ENCODE measurements at places on chromosomes 7 and 10. TPM values are rescaled to one million over a fixed set of nuclear protein-coding genes. Genes with fewer than 3 reads are reported as not detected.

GPR26 gene
- not detected for polyA plus RNA-seq

UBTD1 gene
- polyA plus RNA-seq: 26.1 TPM

OR2A12 gene
- not detected for polyA plus RNA-seq

PNLIPRP3 gene
- polyA plus RNA-seq: not detected

TEX47 gene
- not detected for polyA plus RNA-seq

TNS3 gene
- 38.4 TPM for polyA plus RNA-seq

- no peak for DNase-seq
These were observed 2.4 kb upstream of the SERPINE1 start for GRCh38 chr7:101124376-101125056.

GRCh38 chr7:80821771-80822319 is 97.0 kb downstream of the SEMA3C start:
- no peak for DNase-seq

- DNase-seq: no peak
These were observed 241.3 kb downstream of the CXCL12 start for GRCh38 chr10:44143556-44143955.

DNA sequence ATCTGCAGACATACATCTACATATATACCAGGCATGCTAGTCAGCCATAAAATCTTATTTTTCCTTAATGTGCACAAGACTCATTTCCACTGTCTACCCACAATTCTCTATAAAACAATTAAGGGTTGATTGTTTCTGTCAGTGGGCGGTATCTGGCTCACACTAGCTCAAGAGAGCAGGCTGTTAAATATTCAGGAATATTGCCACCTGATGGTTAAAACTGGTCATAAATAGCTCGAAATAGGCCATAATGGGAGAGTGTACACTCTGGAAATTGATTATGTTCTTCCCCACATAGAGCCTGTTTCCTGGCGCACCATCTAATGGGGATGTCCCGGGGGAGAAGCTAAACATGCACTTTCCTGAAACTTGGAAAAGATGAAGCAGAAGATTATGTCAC is 620.6 kb upstream of the ANKRD30A start:
- DNase-seq: no peak

DNA sequence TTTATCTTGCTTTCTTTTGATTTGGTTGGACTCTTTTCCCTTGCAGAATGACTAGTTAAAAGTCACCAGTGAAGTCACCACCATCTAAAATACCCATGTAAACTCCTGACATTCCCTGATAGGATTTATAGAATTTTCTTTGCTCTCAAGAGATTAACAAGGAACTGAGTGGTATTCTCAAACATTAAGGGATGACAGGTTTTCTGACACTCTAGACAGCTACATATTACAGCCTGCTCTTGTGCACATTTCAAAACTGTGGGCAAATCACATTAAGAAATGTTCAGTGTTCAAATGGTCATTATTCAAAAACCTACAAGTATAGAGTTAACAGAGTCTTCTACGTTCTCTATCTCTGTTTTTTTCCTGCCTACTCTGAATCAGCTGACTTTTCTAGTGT is 15.8 kb upstream of the ACSM6 start:
- DNase-seq: no peak

DNA sequence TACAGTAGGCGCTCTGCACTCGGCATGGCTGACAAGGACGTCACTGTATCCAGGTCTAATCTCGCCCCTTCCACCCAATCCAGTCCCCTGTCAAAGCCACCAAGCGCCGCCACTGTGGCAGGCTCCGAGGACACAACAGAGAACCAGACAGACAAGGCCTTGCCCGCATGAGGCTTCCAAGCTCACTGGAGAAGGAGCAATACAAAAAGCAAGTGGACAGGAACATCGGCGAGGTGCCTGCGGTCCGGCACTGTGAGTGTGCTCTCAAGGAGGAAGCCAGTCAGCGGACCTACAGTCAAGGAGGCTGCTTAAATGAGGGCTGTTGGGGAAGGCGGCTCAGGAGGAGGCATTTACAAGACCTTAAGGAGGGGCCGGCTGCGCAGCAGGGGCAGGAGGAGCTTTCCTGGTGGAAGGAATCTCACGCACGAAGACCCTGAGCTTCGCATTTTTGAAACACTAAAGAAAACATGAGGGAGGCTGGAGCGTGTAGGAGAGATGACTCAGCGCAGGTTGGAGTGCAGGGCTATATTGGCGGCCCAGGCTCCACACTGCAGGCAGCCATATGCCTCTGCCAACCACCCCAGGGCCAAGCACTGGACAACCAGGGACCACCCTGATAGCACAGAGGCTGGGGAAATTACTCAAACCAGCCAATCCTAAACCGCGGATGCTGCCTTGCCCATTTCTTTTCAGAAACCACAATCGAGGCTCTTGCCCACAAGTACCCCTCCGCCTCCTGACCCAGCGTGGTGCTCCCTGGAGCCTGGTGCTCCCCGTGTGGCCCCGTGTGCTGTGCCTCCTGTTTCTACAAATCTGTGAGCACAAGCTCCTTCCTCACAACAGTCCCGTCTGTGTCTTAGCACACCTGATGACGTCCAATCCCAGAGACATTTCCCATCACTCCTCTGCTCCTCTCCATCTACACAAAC is 28.9 kb downstream of the GNA12 start:
- no peak for DNase-seq

DNA sequence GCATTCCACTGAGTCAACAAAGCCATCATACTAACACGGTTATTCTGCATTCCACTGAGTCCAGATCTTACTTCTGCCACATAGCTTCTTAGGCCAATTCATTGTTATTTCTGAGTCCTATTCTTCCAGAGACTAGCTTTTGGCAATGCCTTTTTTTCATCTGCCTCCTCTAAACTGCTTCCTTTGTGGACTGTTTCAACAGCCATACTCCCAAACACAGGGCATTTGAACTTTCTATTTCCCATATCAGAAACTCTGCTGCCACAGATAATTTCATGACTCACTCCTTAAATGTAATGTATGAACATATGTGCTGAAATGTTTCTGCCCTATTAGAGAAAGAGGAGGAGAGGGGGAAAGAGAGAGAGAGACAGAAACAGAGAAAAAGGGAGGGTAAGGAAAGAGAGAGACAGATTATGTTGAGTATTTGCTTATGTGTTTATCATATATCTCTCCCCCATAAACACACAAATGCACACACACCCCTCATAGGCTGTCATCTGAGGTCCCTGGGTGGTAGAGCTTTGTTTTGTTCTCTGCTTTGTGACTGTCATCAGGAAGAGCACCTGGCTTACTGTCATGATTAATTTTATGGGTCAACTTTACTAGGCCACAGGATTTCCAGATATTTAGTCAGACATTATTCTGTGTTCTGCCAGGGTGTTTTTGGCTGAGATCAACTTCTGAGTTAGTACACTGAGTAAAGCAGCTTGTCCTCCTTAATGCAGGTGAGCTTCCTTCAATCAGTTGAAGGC is 308.0 kb upstream of the KCND2 start:
- DNase-seq: no peak
